OCI-LY7 (cell line): ENCODE measurements at places on chromosomes 2 and 18. TPM values are rescaled to one million over a fixed set of nuclear protein-coding genes. Genes with fewer than 3 reads are reported as not detected.

Gene TNFRSF11A
- total RNA-seq: not detected in 2 replicates

GRCh38 chr2:25304321-25304720, 37.4 kb downstream of the DNMT3A start:
- DNase-seq: no peak

Gene LANCL1
- total RNA-seq: 55.2 and 67.3 TPM in 2 replicates

- DNase-seq: no peak
These were observed 3.2 kb downstream of the STRN start for GRCh38 chr2:36963106-36963505.

- DNase-seq: no peak
These were observed 398.7 kb upstream of the SALL3 start for GRCh38 chr18:78580835-78581339.

Gene CIDEA
- not detected in 2 replicates for total RNA-seq
